ENCODE measurements at places on chromosomes 5 and 9. TPM values are rescaled to one million over a fixed set of nuclear protein-coding genes. Genes with fewer than 3 reads are reported as not detected.

- peaks cover 5% of the 10 kb centered on the region for H3K36me3 ChIP-seq
- DNase-seq = no peak
- H3K27ac ChIP-seq = no peak overlapping the region
- no peak overlapping the region for H3K4me3 ChIP-seq
- no peaks in the 10 kb centered on the region for H3K4me1 ChIP-seq
- no peaks in the 10 kb centered on the region for H3K27me3 ChIP-seq
These were observed 62.4 kb downstream of the ZNF354C start for GRCh38 chr5:179122411-179123108.

GRCh38 chr5:79936002-79936645 lies 54.9 kb downstream of the MTX3 start:
- DNase-seq = no peak
- H3K27me3 ChIP-seq = peaks cover 7% of the 10 kb centered on the region
- H3K27ac ChIP-seq = no peak overlapping the region
- no peaks in the 10 kb centered on the region for H3K36me3 ChIP-seq
- H3K4me3 ChIP-seq = no peak overlapping the region

DNA sequence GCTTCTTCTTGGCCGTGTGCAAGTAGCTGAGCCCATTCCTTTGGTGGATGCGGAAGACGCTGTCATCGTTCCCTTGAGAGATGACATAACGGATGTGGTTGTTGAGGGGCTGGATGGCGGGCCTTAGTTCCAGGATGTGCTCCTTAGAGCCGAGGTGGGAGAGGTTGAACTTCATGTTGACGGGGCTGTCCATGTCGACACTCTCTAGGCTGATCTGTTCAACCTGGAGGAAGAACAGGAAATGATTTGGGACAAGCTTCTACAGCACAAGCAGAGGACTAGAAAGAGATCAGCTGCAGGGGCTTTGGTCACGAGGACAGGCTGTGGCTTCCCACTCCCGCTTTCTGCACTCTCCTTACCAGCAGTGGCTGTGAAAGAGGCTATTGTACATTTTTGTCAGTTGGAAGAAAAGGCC lies 176.0 kb downstream of the SLC12A2 start:
- no peaks in the 10 kb centered on the region for H3K4me1 ChIP-seq
- H3K27ac ChIP-seq = no peak overlapping the region
- no peaks in the 10 kb centered on the region for H3K36me3 ChIP-seq
- no peak for DNase-seq
- no peak overlapping the region for H3K4me3 ChIP-seq
- H3K27me3 ChIP-seq = no peaks in the 10 kb centered on the region

GRCh38 chr5:133333326-133334150 lies 278.8 kb downstream of the FSTL4 start:
- H3K36me3 ChIP-seq = no peaks in the 10 kb centered on the region
- no peak overlapping the region for H3K4me3 ChIP-seq
- no peak for DNase-seq
- peaks cover 48% of the 10 kb centered on the region for H3K4me1 ChIP-seq

GRCh38 chr5:180471866-180472265 lies 22.3 kb upstream of the CNOT6 start:
- H3K4me3 ChIP-seq = no peak overlapping the region
- no peak for DNase-seq
- H3K27me3 ChIP-seq = peaks cover 10% of the 10 kb centered on the region
- no peaks in the 10 kb centered on the region for H3K36me3 ChIP-seq

- H3K4me3 ChIP-seq = no peak overlapping the region
- H3K36me3 ChIP-seq = peaks cover 13% of the 10 kb centered on the region
- peaks cover 26% of the 10 kb centered on the region for H3K4me1 ChIP-seq
These were observed 17.5 kb downstream of the GOLPH3 start for GRCh38 chr5:32156635-32157034.

GRCh38 chr5:61280205-61280604 lies 51.9 kb upstream of the ZSWIM6 start:
- DNase-seq = peak; percentile 29
- H3K4me1 ChIP-seq = peaks cover 50% of the 10 kb centered on the region
- H3K27ac ChIP-seq = no peak overlapping the region
- no peaks in the 10 kb centered on the region for H3K27me3 ChIP-seq

- peaks cover 3% of the 10 kb centered on the region for H3K36me3 ChIP-seq
- H3K27me3 ChIP-seq = peaks cover 7% of the 10 kb centered on the region
- no peak overlapping the region for H3K4me3 ChIP-seq
These were observed 501.0 kb downstream of the GADD45G start for GRCh38 chr9:90105773-90106172.

GRCh38 chr9:108270051-108270450 lies 585.7 kb downstream of the ACTL7B start:
- H3K4me3 ChIP-seq = no peak overlapping the region
- no peaks in the 10 kb centered on the region for H3K27me3 ChIP-seq
- H3K27ac ChIP-seq = no peak overlapping the region
- H3K36me3 ChIP-seq = no peaks in the 10 kb centered on the region
- DNase-seq = no peak
- no peaks in the 10 kb centered on the region for H3K4me1 ChIP-seq

DNA sequence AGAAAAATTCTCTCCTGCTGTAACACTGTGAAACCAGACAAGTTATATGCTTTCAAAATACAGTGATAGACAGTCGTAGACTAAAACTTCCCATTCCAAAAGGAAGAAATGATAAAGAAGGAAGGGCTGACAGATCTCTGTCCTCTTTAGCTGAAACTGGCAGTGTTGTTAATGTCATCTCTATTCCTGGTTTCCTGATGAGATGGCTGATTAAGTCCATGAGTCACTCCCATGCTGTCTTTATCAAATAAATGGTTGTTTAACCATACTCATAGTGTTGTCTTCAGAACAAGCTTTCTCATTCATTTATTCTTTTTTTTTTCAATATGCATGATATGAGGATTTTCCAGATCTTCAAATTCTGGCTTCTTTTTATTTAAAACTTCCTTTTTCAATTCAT lies 952.2 kb upstream of the WWC1 start:
- no peak overlapping the region for H3K4me3 ChIP-seq
- no peaks in the 10 kb centered on the region for H3K27me3 ChIP-seq
- H3K27ac ChIP-seq = no peak overlapping the region
- H3K4me1 ChIP-seq = no peaks in the 10 kb centered on the region
- DNase-seq = no peak
- no peaks in the 10 kb centered on the region for H3K36me3 ChIP-seq

DNA sequence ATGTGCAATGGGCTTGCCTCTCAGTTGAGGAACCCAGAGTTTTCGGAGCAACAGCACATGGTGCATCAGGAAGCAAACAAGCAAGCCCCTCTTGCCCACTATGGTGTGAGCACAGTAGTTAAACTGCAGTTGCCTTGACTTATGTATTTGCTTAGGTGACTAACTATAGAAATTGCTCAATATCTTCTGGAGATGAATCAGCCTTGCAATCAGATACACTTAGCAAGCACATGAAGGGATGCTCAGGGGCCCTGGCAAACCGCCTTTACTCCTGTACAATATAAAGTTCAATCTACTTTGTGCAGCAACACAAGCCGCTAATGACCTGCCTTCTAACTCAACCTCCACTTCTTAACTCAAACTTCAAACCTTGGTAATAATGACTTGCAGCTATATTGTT lies 581.7 kb upstream of the RIOK2 start:
- no peaks in the 10 kb centered on the region for H3K4me1 ChIP-seq
- H3K27ac ChIP-seq = no peak overlapping the region
- no peak for DNase-seq
- no peak overlapping the region for H3K4me3 ChIP-seq
- no peaks in the 10 kb centered on the region for H3K36me3 ChIP-seq

GRCh38 chr5:31963358-31964006 lies 210.6 kb downstream of the GOLPH3 start:
- no peaks in the 10 kb centered on the region for H3K27me3 ChIP-seq
- H3K4me3 ChIP-seq = no peak overlapping the region
- H3K4me1 ChIP-seq = no peaks in the 10 kb centered on the region

DNA sequence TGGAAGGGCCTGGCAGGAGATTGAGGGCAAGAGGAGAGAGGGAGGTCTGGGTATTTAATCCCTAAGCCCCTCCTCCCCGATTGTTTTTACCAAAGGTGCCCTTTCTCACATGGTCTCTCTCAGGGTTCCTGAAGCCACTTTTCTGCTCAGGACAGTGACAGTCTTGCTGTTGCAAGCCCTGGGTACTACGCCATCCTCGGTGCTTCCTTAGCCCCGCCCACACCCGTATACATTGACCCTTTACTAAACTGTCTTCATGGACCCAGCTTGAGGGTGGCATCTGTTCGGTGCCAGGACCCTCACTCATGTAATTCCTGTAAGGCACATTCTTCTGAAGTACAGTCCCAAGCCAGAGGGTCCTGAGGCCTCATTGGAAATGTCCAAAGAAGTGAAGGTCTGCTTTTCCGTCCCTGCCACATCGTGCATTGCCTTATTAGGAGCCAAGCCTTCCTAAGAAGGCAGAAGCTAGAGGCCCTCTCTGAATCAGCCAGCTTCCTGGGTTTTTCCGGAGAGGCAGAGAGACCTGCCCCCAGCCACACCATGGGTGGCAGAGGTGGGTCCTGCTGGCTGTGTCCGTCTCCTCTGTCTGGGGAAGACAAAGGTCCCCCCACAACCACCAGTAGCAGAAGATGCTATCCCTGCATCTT lies 1.9 kb upstream of the SH3PXD2B start:
- peaks cover 21% of the 10 kb centered on the region for H3K4me1 ChIP-seq
- no peak overlapping the region for H3K4me3 ChIP-seq
- no peak for DNase-seq

GRCh38 chr5:11555171-11555570 lies 349.1 kb downstream of the CTNND2 start:
- H3K4me3 ChIP-seq = no peak overlapping the region
- no peaks in the 10 kb centered on the region for H3K27me3 ChIP-seq
- no peaks in the 10 kb centered on the region for H3K36me3 ChIP-seq
- no peaks in the 10 kb centered on the region for H3K4me1 ChIP-seq

GRCh38 chr5:168807287-168807686 lies 228.1 kb upstream of the PANK3 start:
- peaks cover 35% of the 10 kb centered on the region for H3K27me3 ChIP-seq
- peaks cover 5% of the 10 kb centered on the region for H3K36me3 ChIP-seq
- no peak overlapping the region for H3K27ac ChIP-seq
- no peak for DNase-seq
- H3K4me3 ChIP-seq = no peak overlapping the region
- H3K4me1 ChIP-seq = peaks cover 10% of the 10 kb centered on the region

DNA sequence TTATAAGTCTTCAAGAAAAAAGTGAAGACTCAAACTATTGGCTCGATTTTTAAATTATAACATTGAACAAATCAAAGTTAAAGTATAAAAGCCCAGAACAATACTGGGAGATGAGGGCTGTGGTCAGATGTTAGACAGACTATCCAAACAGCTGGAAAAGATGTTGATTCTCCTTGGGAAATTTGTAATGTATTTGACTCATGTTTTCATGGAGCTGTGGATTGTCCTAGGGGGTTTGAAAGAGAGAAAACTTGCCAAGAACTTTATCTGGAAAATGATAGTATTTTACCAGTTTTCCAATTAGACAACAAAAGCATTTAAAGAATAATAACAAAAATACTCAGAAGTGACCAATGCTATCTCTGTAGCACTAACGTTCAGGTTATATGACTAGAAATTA lies 339.2 kb downstream of the ARL15 start:
- H3K27me3 ChIP-seq = no peaks in the 10 kb centered on the region
- no peaks in the 10 kb centered on the region for H3K4me1 ChIP-seq
- no peak overlapping the region for H3K27ac ChIP-seq
- H3K36me3 ChIP-seq = no peaks in the 10 kb centered on the region

- no peak overlapping the region for H3K4me3 ChIP-seq
- H3K27me3 ChIP-seq = peaks cover 22% of the 10 kb centered on the region
- H3K4me1 ChIP-seq = no peaks in the 10 kb centered on the region
- no peaks in the 10 kb centered on the region for H3K36me3 ChIP-seq
These were observed 115.4 kb upstream of the GAS1 start for GRCh38 chr9:87062746-87063145.

The FST gene
- 2.5 TPM for total RNA-seq

The SPINK7 gene
- not detected for total RNA-seq

The LCN1 gene
- not detected for total RNA-seq

The MYOT gene
- total RNA-seq = not detected

The DRD1 gene
- not detected for total RNA-seq

The UGT3A1 gene
- total RNA-seq = not detected
